ENCODE measurements at places on chromosomes 4 and X. TPM values are rescaled to one million over a fixed set of nuclear protein-coding genes. Genes with fewer than 3 reads are reported as not detected.

DNA sequence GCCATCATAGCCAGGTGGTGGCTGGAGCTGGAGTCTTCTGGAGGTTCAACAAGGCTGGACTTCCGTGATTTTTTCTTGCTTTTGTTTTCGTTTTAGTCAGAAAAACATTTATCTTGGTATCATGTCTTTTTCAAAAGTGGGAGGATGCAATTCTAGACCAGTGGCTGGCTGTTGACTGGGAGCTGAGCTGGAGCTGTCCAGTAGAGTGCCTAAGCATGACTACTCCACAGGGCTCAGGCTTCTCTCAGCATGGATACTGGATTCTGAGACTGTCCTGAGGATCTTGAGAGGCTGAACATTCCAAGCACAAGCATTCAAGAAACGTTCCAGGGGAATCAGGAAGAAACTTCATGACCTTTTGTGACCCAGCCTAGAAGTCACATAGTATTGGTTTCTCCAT is 598.1 kb downstream of the MID1IP1 start:
- no peak for DNase-seq

PORCN gene
- 11.8 TPM for total RNA-seq

DNA sequence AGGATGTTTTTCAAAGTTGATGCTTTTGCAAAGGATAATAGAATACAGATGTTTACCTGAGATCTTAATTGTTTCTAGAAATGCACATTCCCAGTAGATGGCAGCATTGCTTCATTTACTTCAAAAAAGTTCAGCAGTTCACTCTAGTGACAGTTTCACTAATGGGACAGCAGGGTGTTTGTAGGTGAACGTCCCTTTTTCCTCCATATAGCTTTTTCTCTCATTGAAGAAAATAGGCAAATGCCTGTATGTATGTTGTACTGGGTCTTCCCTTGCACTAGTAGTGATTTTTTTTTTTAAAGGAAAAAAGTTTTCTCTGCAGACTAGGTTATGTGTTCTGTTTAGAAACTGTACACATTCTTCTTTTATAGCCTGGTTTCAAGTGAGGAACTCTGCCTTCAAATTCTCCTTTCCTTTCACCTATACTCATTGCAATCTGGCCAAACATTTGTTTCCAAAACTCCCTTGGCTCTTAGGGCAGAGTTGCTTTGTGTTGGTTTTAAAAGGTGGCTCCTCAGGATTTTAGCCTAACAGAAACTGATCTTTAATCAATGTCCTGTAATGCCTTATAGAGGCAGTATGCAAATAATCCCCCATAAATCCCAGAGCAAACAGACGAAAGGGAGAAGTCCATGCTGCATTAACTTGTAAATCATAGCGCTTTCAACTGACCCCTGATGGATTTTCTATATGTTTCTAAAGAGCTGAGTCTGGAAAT is 86.3 kb downstream of the EGF start:
- DNase-seq, result peak; percentile 34

NR0B1 gene
- not detected for total RNA-seq

DNA sequence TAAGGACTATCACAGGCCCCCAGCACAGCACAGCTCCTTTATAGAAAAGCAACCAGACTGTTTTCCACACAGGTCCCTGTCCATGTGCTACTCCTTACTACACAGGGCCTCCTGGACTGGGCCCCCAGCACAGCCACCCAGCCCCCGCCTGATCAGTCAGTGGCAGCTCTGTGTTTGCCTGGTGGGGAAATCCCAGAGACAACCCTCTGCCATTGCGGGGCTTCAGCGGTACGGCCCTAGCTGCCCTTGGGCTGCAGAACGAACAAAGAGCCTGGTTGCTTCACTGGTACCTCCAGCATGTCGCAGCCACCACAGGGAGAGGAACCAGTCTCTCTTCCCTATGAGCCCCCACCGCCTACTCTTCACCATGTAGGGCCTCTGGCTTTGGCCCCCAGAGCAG is 30.7 kb downstream of the CBR4 start:
- DNase-seq, result no peak

GRCh38 chr4:154489558-154490233 is 1.9 kb downstream of the DCHS2 start:
- DNase-seq, result no peak

DNA sequence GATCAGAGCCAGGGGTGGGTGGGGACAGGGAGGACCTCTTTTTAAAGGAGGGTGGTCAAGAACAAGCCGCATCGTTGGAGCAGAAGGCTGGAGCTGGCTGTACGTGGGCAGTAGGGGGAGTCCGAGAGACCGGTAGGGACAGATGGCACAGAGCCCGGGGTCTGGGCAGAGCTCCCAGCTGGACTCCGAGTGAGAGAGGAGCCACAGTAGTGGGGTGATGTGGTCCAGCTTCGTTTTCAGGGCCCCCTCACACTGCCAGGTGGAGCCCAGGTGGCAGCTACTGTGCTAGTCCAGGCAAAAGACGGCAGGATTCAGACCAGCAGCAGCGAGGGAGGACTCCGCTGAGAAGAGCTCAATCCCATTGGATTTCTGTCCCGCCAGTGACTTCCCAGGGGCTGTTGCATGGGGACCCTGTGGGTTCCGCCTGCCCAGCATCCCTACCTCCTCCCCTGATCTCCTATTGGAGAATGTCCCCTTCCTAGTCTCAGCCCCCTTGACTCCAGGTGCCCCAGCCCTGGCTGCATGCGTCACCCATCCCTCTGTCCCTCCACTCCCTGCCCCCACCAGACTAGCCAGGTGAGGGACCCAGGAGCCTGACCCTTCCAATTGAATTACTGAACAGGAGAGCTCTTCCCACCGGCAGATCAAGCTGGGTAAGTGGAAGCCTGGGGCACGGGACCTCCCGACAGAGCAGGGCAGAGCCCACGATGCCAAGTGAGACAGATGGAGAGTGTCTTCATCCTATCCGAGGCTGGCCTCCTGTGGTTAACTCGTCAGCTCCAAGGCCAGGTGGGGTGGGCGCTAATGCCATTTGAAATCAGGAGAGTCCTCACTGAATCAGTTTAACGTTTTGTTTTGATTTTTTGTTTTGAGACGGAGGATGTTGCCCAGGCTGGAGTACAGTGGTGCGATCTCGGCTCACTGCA is 2.9 kb downstream of the ARHGAP4 start:
- peak; percentile 66 for DNase-seq

DNA sequence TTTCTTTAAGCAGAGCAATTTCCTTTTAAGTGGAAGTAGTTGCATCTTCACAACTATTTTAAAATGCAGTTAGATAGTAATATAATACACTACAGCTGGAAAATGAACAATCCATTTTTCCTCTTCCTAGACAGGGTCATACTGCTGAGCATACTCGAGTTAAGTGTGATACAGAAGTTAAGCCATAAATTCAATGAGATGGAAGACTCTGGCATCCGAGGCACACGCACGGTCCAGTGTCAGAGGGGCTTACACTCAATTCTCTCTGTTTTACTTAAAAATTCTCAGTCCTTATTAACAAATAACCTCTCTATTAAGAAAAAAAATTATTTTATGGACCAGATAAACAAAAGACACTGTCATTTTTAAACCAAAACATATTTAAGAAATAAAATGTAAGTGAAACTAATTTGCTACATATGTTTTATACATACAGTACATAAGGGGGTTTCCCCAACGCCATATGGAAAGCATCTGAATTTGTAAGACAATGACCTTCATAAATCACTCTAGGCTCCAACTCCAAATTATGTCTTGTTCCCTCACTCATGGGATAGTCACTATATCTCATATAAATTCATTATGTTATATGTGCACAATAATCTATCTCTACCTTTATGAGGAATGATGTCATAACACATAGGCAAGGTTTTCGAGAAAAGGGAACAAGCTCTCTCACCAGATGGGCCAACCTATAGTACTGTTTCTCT is 315.3 kb downstream of the PAPSS1 start:
- no peak for DNase-seq

- no peak for DNase-seq
Measured at GRCh38 chrX:69510137-69510715, 6.1 kb downstream of the NALF2 start.

OTC gene
- total RNA-seq, result 4.1 TPM

DNA sequence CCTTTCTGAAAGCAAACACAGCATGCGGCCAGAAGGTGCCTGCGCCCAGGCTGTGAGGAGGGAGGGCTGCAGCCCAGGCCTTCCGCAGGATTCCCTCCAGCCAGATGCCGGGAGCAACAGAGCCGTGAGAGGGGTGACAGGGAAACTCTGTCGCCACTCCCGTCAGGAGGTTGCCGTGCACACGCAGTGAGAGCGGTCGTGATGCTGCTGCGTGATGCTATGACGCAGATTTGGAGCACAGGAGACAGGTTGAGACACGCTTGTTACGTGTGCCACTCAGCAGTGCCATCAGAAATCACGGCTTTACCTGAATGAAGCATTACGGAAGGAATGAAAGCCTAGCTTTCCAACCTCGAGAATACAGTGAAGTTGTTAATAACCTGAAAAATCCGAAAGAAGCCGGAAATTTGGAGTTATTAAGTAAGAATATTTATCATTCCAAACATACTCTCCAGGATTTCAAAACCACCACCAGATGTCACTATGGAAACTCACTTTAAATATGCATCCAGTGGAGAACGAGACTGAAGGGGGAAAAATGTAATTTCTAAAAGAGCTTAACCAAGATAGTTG is 54.4 kb downstream of the FAT1 start:
- no peak for DNase-seq

DNA sequence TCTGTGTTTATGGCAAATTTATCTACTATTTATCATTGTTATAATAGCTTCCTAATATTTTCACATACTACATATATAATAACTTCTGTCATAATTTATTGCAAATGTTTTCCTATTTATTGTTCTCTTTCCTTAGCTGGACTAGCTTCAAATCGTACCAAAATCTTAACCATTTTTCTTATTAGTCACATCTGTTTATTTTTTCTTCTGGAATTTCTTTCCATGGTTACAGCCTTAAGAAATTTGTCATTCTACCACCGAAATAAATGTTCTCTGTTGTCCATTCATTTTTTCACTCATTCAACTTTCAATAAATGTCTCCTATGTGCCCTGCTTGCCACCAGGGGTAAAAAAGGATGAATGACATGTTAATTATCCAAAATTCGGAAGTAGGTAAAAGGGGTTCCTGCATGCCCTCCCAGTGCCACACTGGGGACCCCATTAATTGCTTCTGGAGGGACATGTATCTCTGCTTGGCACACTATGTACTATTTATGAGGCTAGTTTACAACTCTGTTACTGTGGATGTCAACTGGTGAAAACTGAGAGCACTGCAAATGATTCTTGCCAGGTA is 182.1 kb downstream of the SH3KBP1 start:
- DNase-seq, result no peak

GRCh38 chr4:108527723-108528122 is 92.7 kb upstream of the RPL34 start:
- no peak for DNase-seq

MAGEE1 gene
- 3.6 TPM for total RNA-seq
